ENCODE measurements at places on chromosomes 2 and 18. TPM values are rescaled to one million over a fixed set of nuclear protein-coding genes. Genes with fewer than 3 reads are reported as not detected.

SGO2 gene
- 32.6 TPM for total RNA-seq

GRCh38 chr18:3721771-3722648 is 272.0 kb downstream of the TGIF1 start:
- H3K27ac ChIP-seq, result no peak overlapping the region
- no peak overlapping the region for H3K4me3 ChIP-seq
- peaks cover 27% of the 10 kb centered on the region for H3K4me1 ChIP-seq
- H3K36me3 ChIP-seq, result no peaks in the 10 kb centered on the region

- no peaks in the 10 kb centered on the region for H3K36me3 ChIP-seq
- H3K4me1 ChIP-seq, result no peaks in the 10 kb centered on the region
- H3K27me3 ChIP-seq, result no peaks in the 10 kb centered on the region
- peak; percentile 59 for DNase-seq
Observed at GRCh38 chr2:3738454-3738853, 35.1 kb downstream of the DCDC2C start.

DNA sequence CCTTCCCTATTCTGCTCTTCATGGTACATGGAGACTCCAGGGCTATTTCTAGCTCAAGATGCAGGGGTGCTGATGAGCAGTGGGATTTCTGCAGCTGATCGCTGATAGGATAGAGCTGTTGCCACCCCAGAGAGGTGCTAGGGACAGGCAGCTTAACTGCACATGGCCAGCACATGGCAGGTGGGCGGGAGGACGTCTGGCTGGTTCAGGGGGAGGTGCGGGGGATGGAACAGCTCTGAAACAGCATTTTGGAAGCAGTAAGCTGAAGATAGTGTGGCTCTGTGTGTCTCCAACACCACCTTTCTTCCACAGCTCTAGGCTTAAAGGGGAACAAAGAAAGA is 151.9 kb upstream of the PELI1 start:
- no peak overlapping the region for H3K27ac ChIP-seq
- no peaks in the 10 kb centered on the region for H3K4me1 ChIP-seq
- H3K4me3 ChIP-seq, result no peak overlapping the region
- no peaks in the 10 kb centered on the region for H3K36me3 ChIP-seq
- H3K27me3 ChIP-seq, result 0 out of 2 replicates have a peak, but pooled peaks cover 3% of the 10 kb centered on the region

- H3K4me3 ChIP-seq, result no peak overlapping the region
- peak; percentile 15 for DNase-seq
- no peaks in the 10 kb centered on the region for H3K4me1 ChIP-seq
- no peak overlapping the region for H3K27ac ChIP-seq
- no peaks in the 10 kb centered on the region for H3K27me3 ChIP-seq
Observed at GRCh38 chr2:176614049-176614448, 344.8 kb downstream of the MTX2 start.

GRCh38 chr2:178265851-178266250 is 71.5 kb downstream of the OSBPL6 start:
- H3K4me1 ChIP-seq, result peaks cover 12% of the 10 kb centered on the region
- H3K4me3 ChIP-seq, result no peak overlapping the region
- no peaks in the 10 kb centered on the region for H3K36me3 ChIP-seq

DNA sequence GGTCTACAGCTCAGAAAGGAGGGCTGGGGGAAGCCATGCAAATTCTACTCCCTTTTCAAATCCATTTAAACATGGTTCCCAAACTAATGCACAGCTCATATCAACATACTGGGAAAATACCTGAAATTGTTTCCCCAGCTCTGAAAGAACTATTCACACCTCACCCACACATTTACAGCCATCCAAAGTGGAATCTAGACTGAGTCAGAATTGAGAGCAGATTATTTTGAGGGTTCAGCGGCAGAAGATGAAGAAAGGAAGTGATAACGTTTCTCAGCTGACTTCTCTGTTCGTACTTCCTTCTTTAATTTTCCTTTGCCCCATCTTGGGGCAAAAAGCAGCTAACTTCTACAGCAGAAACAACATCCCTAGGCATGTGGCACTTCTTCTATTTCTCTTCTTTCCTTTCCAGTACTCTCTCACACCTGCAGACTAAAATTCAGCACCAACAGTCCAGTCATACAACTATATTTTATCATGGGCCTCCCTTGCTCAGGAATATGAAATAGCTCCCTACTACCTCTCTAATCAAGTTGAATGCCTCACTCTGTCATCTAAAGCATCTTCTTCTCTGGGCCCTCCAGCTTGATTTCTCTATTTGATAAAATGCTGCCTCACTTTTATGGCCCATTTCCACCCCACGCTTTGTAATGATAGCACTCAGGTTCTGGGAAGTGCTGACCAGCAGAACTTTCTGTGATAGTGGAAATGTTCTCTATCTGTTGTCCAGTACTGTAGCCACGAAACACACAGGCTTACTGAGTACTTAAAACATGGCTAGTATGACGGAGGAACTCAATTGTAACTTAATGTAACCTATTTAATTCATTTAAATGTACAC is 35.9 kb downstream of the ARHGAP25 start:
- no peak overlapping the region for H3K4me3 ChIP-seq
- no peaks in the 10 kb centered on the region for H3K36me3 ChIP-seq
- no peak for DNase-seq

DNA sequence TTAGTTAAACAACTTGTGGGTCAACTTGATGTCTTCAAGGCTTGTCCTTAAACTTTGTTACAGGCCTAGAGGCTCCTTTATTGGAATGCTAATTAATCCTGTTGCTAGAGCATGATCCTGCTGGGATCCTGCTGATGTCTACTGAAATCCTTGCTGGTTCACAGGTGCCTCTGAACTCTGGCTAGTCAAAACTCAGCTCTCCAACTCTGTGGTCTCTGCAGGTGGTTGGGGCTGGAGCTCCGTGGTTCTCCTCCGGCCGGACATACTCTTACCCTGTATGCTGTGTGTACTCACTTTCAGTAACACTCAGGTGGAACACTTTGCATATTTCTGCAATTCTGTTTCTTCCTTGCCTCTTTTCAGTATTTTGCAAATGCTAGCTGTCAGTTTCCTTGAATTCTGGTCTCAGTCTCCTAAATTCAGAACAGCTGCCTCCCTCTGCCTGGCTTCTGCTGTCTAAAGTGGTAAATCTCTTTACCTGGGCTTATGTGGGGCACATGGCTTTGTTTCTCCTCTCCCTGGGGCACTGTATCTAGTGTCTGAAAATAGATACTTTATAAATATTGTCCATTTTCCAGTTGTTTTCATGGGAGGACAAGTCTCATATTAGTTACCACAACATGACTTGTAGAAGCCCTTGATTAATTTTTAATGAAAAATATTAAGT is 113.0 kb downstream of the ATP9B start:
- no peaks in the 10 kb centered on the region for H3K27me3 ChIP-seq
- DNase-seq, result peak; percentile 75
- H3K27ac ChIP-seq, result no peak overlapping the region
- H3K4me1 ChIP-seq, result peaks cover 22% of the 10 kb centered on the region

ADAM23 gene
- total RNA-seq, result 12.0 TPM

IL1B gene
- total RNA-seq, result not detected

GRCh38 chr2:98822301-98823164 is 91.6 kb upstream of the MGAT4A start:
- no peak overlapping the region for H3K27ac ChIP-seq
- DNase-seq, result peak; percentile 80

- peaks cover 34% of the 10 kb centered on the region for H3K27me3 ChIP-seq
- DNase-seq, result no peak
- peaks cover 6% of the 10 kb centered on the region for H3K4me1 ChIP-seq
- no peaks in the 10 kb centered on the region for H3K36me3 ChIP-seq
- H3K4me3 ChIP-seq, result no peak overlapping the region
- no peak overlapping the region for H3K27ac ChIP-seq
Observed at GRCh38 chr2:68645523-68645922, 2.1 kb downstream of the PROKR1 start.

DNA sequence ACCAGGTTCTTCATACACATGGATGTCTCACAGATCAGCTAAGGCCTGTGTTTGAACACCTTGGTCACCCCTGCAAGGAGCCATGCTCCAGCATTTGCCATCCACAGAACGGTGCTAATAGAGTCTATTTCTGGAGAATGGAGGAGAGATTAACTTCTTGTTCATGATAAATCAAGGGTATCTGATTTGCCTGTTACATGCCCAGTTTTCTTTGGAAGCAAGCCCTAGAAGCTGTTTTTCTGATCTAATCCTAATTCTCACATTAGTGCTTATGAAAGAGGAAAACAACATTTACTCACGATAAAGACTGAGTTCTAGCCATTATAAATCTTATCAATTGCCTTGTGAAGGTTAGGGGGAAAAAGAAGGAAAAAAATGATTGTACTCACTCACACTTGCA is 119.6 kb upstream of the DTNA start:
- H3K36me3 ChIP-seq, result no peaks in the 10 kb centered on the region
- DNase-seq, result no peak
- no peaks in the 10 kb centered on the region for H3K27me3 ChIP-seq
- no peak overlapping the region for H3K4me3 ChIP-seq

- H3K4me1 ChIP-seq, result no peaks in the 10 kb centered on the region
- no peak overlapping the region for H3K4me3 ChIP-seq
- DNase-seq, result no peak
- H3K36me3 ChIP-seq, result no peaks in the 10 kb centered on the region
- H3K27me3 ChIP-seq, result no peaks in the 10 kb centered on the region
- H3K27ac ChIP-seq, result no peak overlapping the region
Observed at GRCh38 chr2:68937346-68938055, 15.2 kb downstream of the GKN2 start.

DNA sequence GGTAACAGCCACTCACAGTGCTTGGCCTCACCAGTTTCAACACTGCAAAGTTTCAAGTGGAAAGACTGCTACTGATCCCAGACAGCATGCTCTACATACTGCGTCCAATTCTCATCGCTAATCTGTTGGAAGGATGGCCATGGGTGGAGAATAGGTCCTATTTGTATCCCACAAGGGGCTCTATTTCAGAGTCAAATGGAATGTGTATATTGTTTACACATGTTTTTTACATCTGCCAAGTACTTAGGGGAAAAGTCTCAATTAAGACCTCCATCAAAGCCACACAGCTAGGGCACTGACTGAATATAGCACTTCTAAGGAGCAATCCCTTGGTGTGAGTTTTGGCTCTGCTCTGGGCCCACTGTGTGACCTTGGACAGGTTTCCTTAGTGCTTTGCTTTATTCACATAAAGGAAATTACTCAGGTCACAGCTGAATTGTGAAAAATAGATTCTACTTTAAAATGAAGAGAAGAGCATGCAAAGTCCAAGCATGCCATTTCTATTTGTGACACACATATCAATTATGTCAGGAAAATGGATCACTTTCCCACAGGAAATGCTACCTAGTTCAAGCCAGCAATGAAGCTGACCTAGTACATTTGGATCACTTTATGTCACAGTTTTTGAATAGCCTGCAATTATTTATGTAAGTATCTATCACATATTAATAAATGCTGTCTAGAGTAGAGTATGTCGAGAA is 112.9 kb upstream of the STK17B start:
- no peaks in the 10 kb centered on the region for H3K36me3 ChIP-seq
- H3K27me3 ChIP-seq, result no peaks in the 10 kb centered on the region
- no peak for DNase-seq
- no peak overlapping the region for H3K27ac ChIP-seq
- no peaks in the 10 kb centered on the region for H3K4me1 ChIP-seq
- no peak overlapping the region for H3K4me3 ChIP-seq

DNA sequence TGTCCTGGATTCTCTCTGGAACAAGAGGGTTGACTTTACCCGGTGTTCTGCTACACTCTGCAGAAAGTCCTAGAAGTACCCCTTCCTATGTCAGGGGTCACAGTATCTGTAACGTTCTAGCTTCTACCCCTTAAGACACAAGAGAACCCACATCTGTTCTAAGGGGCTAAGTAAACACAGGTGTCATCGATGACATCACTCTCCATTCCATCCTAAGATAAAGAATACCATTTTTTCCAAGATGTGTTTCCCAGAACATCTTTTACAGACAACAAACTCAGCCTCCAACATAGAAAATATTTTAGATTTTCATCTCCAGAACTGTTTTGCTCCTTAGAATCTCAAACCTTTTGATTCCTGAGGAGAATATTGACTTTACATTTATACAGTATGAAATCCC is 239.1 kb downstream of the TRIB2 start:
- H3K27ac ChIP-seq, result no peak overlapping the region
- no peaks in the 10 kb centered on the region for H3K27me3 ChIP-seq
- no peak overlapping the region for H3K4me3 ChIP-seq
- no peaks in the 10 kb centered on the region for H3K36me3 ChIP-seq

DNAH7 gene
- 0.27 TPM for total RNA-seq

ASXL3 gene
- total RNA-seq, result 2.6 TPM

ST6GAL2 gene
- 25.7 TPM for total RNA-seq

CDH2 gene
- 36.9 TPM for total RNA-seq

DNER gene
- 8.8 TPM for total RNA-seq

- H3K27me3 ChIP-seq, result no peaks in the 10 kb centered on the region
- no peak for DNase-seq
- no peak overlapping the region for H3K4me3 ChIP-seq
- no peaks in the 10 kb centered on the region for H3K36me3 ChIP-seq
- H3K4me1 ChIP-seq, result no peaks in the 10 kb centered on the region
Observed at GRCh38 chr18:47606526-47606925, 323.9 kb downstream of the SMAD2 start.

DNA sequence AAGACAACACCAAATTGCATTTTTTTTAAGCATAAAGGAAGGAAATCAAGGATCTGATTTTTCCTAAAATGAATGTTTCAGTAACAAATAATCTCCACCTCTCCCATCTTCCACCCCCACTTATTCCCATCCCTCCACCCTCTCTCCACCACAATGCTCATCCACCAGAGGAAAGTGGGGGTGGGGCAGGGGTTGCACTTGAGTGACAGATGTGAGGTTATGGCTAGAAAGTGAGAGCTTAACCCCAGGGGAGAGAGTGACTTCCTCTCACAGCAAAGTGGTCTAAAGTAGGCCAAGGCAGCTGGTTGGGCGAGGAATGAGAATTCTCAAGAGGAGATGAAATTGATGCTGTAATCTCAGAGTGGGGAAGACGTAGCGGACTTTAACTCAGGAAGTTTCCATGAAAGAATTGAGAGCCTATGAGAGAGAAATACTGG is 104.7 kb downstream of the HNRNPLL start:
- no peak overlapping the region for H3K4me3 ChIP-seq
- H3K36me3 ChIP-seq, result no peaks in the 10 kb centered on the region
- H3K27ac ChIP-seq, result no peak overlapping the region
- no peaks in the 10 kb centered on the region for H3K27me3 ChIP-seq
- no peak for DNase-seq

DNA sequence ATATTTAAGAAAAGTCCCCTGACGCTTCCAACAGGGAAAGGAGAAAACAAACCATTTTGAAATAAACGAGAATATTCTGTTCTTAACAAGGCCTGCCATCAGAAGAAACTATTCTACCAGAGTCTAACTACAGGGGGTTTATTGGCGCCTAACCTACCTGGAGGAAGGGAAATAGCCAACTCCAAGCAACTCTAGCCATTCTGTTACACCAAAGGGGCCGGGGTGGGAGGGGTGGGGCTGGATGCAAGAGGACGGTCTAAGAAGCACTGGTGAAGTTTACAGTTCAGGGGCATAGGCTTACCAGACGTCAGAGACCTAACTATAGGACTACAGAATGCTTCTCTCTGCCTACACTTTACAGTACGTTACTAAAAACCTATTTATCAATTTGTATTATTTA is 60.5 kb upstream of the GALNT5 start:
- H3K36me3 ChIP-seq, result no peaks in the 10 kb centered on the region
- H3K27me3 ChIP-seq, result no peaks in the 10 kb centered on the region
- DNase-seq, result peak; percentile 35
- H3K4me3 ChIP-seq, result no peak overlapping the region

- H3K27ac ChIP-seq, result 0 out of 2 replicates have a peak overlapping the region, but pooled peaks have one; percentile 41
- no peaks in the 10 kb centered on the region for H3K4me1 ChIP-seq
- no peaks in the 10 kb centered on the region for H3K27me3 ChIP-seq
- no peak for DNase-seq
Observed at GRCh38 chr18:12515550-12515949, 107.8 kb downstream of the PRELID3A start.

Data from GM23338 (cell line).